ENCODE measurements at places on chromosomes 12 and 14.

- DNase-seq: no peak
These were observed 70.4 kb downstream of the TMTC2 start for GRCh38 chr12:82757059-82757458.

GRCh38 chr12:99529966-99530365 lies 117.6 kb upstream of the GARIN6 start:
- no peak for DNase-seq

GRCh38 chr14:99736603-99737371 lies 52.7 kb downstream of the CYP46A1 start:
- no peak for DNase-seq

DNA sequence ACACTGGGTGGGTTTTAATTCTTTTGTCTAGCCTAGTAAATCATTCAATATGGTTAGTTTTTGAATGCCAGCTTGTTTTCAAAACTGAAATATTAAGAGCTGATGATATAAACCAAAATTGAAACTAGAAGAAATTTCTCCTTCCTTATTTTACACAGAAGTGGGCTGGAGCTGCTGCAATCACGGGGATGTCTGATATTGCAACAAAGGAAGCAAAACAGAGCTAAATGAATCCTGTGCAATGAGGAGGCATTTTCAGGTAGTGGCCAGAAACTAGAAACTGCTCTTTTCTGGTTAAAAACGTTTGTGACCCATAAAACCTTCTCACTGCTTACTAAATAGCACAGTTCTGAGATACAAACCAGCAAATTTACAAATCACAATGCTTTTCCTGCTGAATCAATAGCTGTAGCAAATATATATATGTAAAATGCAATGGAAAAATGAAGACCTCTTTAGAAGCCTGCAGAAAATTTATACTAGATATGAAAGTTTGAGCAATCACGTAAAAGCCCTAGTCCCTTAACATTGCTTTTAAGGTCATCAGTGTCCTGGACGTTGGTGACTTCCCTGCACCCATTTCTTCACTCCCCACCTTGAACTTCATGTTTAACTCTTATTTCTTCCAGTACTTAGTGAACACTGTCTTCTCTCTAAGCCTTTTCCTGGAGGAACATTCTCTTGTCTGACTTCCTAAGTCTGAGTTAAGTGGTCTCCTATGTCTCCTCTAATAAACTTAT lies 15.9 kb upstream of the LRRK2 start:
- DNase-seq: no peak

DNA sequence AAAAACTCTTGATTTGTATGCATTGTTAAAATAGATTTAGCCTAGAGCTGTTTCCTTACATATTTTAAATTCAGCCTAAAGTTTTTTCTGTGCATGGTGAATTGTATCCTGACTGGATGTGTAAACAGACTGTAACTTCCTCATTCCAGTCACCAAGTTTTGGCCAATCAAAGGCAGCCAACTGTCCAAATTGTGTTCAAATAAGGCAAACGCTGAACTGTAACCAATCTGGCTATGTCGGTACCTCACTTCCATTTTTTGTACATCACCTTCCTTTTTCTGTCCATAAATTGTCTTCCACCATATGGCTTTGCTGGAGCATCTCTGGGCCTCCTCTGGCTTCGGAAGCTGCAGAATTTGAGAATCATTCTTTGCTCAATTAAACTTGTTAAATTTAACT lies 1921.9 kb upstream of the SEL1L start:
- no peak for DNase-seq

DNA sequence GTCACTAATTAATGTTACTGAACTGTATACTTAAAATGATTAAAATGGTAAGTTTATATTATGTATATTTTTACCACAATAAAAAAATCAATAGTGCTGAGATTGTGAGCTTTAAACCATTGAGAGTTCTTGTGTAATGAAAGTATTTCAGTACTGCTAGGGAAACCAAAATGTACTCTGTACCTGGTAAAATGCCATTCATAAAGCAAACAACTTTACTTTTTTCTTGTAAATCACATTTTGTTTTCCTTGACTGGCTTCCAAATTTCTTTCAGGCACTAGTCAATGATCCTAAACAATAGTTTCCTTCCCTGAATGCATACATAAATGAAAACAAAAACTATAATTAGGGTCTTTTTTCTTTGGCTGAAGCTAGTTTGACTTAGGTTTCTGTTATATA lies 29.4 kb upstream of the SNRPF start:
- DNase-seq: no peak

DNA sequence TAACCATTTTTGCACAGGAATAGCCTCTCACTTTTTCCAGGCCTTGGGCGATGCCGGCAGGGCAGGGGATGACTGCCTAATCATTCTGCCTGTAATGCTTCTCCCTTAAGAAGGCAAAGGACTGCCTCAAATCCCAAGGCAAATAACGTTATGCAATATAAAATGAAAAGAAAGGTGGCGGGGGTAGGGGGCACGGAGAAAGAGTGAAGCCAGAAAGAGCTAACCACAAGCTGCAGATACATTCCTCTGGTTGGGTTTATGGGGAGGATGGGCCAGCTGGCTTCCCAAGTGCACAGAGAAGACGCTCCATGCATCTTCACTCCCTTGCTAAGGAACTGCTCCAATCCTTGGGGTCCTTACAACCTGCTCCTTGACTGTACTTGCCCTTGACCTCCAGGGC lies 229.5 kb downstream of the FOXN3 start:
- DNase-seq: no peak

GRCh38 chr12:50636505-50636904 lies 127.4 kb upstream of the ATF1 start:
- DNase-seq: no peak

DNA sequence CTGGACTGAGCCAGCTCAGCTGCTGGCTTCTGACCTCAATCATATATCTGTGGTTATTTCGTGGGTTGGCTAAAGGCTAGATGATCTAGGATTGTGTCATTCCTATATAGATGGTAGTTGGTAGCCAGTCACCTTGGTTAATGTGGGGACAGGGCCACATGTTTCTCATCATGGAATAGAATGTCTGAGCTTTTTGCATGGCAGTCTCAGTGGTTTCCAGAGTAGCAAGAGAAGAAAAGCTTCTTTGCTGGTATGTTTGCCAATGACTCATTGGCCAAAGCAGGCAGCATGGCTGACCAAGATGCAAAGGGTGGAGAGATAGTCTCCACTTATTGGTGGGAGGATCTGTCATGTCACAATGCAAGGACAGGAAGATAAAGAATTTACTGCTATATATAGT lies 746.4 kb upstream of the FLRT2 start:
- DNase-seq: no peak

GRCh38 chr12:4133029-4133428 lies 140.5 kb upstream of the CCND2 start:
- no peak for DNase-seq

GRCh38 chr14:39036760-39037159 lies 66.3 kb downstream of the SEC23A start:
- no peak for DNase-seq

DNA sequence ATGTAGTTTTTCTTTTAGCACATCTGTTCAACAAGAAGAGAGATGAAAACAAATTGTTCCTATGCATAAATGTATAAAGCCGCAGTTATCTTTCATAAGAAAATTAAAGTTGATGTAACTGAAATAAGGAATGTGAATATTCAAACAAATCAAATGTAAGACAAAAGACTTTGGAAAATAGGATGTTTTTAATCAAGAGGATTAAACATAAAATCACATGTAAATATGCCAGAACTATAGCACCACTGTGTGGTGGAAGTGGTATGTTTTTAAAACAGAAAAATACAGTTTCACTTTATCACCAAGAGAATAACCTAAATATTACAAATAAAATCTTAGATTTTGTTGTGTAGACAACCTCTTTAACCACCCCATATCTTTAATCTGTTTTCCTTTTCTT lies 40.4 kb downstream of the CAPS2 start:
- DNase-seq: no peak

- no peak for DNase-seq
These were observed 138.5 kb upstream of the SYT1 start for GRCh38 chr12:78725951-78726580.

DNA sequence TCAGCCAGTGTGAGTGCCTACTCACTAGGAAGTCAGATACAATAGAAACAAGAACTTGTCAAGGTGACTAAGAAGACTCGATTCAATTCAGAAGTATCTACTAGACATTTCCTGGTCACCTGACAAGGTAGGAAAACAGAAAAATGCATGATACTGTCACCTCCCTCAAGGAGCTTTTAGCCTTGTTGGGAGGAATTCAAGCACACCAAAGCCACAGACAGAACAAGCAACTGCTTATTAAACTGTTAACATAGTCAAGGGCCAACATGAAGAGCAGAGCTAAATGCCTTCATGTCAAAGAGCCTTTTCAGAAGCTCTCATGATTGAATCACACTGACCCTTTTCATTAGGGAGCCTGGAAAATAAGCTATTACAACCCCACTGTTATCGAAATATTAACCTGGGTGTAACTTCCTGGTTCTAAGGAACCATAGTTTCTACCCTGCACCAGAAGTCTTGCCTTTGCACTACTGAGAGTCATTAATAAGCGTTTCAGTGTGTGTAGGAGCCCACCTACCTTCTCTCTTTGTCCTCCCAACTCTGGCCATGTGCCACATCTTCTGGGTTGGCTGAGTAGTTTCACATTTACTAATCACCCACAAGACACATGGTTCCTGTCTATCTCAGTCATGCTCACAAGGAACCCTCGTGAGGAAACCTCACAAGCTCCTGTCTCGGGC lies 31.0 kb upstream of the LGALS3 start:
- no peak for DNase-seq

DNA sequence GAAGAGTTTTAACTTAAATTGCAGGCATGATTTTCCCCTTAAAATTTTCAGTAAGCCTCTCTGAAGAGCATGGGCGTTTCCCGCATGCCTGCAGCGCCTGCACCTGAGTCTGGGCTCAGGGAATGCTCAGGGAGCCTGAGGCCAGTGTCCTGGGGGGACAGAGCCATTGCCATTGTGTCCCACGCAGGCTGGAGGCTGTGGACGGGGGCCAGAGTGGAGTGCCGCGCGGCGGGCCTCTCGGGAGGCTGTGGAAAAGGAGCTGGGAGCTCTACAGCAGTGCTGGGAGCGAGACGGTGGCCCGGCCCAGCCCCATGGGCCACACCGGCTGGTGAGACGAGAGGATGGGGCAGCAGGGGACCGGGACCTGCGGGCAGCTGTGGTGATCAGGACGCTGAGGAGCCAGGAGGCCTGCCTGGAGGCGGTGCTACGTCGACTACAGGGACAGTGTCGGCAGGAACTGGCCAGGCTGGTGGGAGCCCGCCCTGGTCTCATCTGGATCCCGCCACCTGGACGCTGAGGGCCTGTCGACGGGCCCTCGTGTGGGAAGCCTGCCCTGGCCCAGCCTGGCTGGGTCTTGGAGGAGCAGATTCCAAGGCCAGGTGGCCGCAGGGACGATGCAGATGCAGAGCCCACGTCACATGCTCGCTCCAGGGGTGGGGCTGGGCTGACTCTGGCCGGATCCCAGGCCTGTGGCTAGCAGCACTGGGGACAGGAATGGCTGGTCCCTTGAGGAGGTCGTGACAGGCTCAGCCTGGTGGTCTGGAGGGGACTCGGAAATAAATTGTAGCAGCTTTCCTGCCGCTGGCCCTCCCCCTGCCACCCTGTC lies 7.6 kb downstream of the TEDC1 start:
- no peak for DNase-seq

DNA sequence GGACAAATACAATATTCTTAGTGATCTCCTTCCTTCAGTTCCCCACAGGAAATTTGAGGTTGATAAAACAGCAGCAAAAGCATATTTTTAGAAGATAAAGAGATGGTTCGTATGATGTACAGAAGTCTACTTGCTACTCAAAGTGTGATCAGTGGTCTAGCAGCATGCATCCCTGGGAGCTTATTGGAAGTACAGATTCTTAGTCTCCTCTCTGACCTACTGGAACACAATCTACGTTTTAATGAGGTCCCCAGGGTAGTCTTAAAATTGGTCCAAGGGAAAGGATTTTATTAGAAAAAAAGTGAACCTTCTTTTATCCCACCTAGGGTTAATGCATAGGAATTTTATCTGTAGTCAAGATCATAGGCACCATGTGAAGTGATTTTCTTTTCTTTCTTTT lies 703.4 kb downstream of the NRXN3 start:
- no peak for DNase-seq

GRCh38 chr14:92711976-92712653 lies 36.3 kb downstream of the LGMN start:
- no peak for DNase-seq

- DNase-seq: no peak
These were observed 853 bp downstream of the TTC9 start for GRCh38 chr14:70642303-70643235.

- no peak for DNase-seq
These were observed 23.4 kb downstream of the JKAMP start for GRCh38 chr14:59507752-59508103.

GRCh38 chr12:5480938-5481303 lies 49.0 kb downstream of the NTF3 start:
- no peak for DNase-seq

DNA sequence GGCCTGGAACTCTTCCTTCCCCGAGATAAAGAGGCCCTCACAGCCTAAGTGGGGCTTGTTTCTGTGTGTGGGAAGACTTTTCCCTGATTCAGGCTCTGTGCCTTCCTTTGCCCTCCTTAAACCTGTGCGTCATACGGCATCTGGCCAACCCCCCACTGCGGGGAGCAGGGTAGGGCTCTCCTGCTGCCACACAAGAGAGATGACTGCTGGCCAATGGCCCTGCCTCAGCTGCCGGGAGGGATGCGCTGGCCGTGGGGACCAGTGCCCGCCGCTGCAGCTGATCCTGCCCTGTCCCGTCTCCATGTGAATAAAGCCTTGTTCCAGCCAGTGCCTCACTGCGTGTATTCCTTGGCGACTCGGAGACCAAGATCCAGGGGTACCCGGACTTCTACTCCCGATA lies 42.5 kb upstream of the BEGAIN start:
- no peak for DNase-seq

- no peak for DNase-seq
These were observed 173.5 kb upstream of the PDZRN4 start for GRCh38 chr12:41014643-41015020.

DNA sequence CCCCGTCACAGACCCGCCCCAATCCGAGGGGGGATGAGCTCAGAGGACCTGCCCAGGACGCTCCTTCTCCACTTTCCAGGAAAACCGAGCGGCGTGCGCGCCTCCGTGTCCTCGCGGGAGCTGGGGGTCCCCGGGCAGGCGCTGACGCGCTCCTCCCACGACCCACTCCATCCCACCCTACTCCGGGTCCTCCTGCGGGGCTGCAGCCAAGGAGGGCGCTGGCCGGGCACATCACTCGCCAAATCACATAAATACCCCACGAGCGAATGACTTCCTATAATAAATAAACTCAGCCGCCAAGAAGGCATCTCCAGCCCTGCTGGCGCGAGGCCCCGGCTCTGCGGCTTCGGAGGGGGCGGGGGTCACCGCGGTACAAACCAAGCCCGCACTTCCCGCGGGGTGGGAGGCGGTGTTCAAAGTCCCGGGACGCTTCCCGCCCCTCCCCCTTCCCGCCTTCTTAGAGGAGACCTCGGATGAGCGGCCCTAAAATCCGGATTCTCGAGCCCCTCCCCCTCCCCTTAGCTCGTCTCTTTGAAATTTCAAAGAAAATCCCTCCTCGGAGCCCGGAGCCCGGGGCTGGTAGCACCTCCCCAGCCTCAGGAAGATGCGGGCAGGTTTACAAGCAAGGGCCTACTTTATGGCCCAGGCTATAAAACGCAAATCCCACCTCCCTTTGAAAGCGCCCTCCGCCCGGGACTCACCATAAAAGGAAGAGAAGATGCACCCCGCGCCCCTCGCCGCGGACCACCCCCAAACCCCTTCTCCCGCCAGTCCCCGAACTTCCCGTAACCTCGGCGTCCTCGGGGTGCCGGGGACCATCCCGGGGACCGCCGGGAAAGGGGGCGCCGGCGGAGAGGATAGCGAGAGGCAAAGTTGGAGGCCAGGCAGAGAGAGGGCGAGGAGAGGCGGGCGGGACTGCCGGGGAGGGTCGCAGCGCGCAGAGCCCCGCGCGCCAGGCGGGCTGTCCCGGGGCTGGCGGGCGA lies 712 bp upstream of the FZD10 start:
- DNase-seq: no peak
